ENCODE measurements at places on chromosomes 3 and 15.

DNA sequence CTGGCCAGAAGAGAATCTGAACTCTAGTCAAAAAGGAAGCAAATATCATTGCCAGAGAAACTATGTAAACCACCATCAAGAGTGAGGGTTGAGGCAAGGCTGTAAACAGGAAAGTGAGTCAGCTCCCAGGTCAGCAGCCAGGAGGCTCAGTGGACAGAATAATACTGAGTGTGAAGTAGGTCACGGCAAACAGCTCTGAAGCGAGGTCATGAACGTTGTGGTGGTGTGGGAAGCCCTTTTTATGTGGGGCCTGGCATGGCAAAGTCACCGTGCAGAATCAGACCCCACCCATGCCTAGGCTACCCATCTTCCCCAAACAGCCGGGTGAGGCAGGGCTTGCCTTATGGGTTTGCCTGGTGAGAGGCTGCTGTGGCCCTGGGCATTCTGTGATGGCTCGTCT, 43.9 kb downstream of the THBS1 start:
- H3K27ac ChIP-seq: peak overlapping the region; percentile 70
- no peaks in the 10 kb centered on the region for H3K27me3 ChIP-seq
- DNase-seq: peak; percentile 90
- H3K36me3 ChIP-seq: no peaks in the 10 kb centered on the region
- H3K4me3 ChIP-seq: no peak overlapping the region
- H3K4me1 ChIP-seq: peaks cover 80% of the 10 kb centered on the region

GRCh38 chr15:75736256-75736655, 23.6 kb upstream of the CSPG4 start:
- DNase-seq: no peak
- no peaks in the 10 kb centered on the region for H3K27me3 ChIP-seq
- no peak overlapping the region for H3K27ac ChIP-seq
- H3K36me3 ChIP-seq: no peaks in the 10 kb centered on the region
- no peak overlapping the region for H3K4me3 ChIP-seq
- H3K4me1 ChIP-seq: peaks cover 13% of the 10 kb centered on the region

DNA sequence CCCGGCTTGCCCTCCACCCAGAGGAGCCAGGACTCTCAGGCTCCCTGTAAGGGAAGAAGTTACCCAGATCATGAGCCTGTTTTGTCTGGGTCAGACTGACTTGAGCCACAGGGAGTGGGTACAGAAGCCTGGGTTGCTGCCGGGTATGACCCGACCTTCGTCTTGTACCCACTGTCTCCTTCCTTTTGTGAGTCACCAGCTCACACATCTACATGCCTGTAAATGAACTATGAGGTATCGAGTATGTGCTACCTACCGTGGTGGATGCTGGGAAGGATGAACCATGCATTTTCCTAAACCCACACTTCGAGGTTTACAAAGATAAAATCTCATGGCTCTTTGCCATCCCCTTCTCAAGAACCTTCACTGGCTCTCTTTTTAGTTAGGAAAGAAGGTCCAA, 56.9 kb downstream of the CACNA1D start:
- no peaks in the 10 kb centered on the region for H3K4me1 ChIP-seq
- H3K27ac ChIP-seq: no peak overlapping the region
- H3K27me3 ChIP-seq: no peaks in the 10 kb centered on the region
- DNase-seq: no peak
- H3K36me3 ChIP-seq: no peaks in the 10 kb centered on the region
- no peak overlapping the region for H3K4me3 ChIP-seq

GRCh38 chr3:111598552-111598951, 3.4 kb upstream of the ZBED2 start:
- H3K27me3 ChIP-seq: no peaks in the 10 kb centered on the region
- no peak overlapping the region for H3K27ac ChIP-seq
- H3K4me3 ChIP-seq: no peak overlapping the region
- DNase-seq: no peak
- peaks cover 27% of the 10 kb centered on the region for H3K4me1 ChIP-seq

DNA sequence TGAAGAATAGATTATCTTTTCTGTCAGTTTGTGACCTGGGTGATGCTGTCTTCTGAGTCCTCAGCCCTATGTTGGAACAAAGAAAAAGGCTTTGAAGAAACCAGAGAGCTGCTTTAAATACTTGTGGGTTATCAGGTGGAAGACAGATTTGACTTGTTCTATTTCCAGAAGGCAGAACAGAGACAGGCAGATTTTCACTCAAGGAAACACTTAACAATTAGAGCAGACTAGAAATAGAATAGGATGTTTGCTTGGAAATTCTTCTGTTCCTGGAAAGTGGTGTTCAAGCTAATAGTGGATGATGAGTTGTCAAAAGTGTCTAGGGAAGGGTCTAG, 219.4 kb downstream of the UBE2E2 start:
- H3K36me3 ChIP-seq: no peaks in the 10 kb centered on the region
- H3K27me3 ChIP-seq: no peaks in the 10 kb centered on the region
- no peak overlapping the region for H3K4me3 ChIP-seq
- no peak overlapping the region for H3K27ac ChIP-seq
- no peak for DNase-seq

GRCh38 chr3:126119976-126120375, 36.1 kb upstream of the SLC41A3 start:
- H3K27me3 ChIP-seq: no peaks in the 10 kb centered on the region
- no peaks in the 10 kb centered on the region for H3K36me3 ChIP-seq
- H3K27ac ChIP-seq: no peak overlapping the region
- H3K4me1 ChIP-seq: no peaks in the 10 kb centered on the region

- no peak overlapping the region for H3K27ac ChIP-seq
- no peak overlapping the region for H3K4me3 ChIP-seq
- H3K36me3 ChIP-seq: no peaks in the 10 kb centered on the region
- no peaks in the 10 kb centered on the region for H3K27me3 ChIP-seq
Observed at GRCh38 chr3:36543276-36543997, 163.1 kb downstream of the STAC start.

GRCh38 chr3:177451301-177451750, 254.0 kb upstream of the TBL1XR1 start:
- no peak overlapping the region for H3K4me3 ChIP-seq
- no peaks in the 10 kb centered on the region for H3K27me3 ChIP-seq
- H3K36me3 ChIP-seq: no peaks in the 10 kb centered on the region
- H3K27ac ChIP-seq: no peak overlapping the region
- peaks cover 23% of the 10 kb centered on the region for H3K4me1 ChIP-seq

- no peaks in the 10 kb centered on the region for H3K4me1 ChIP-seq
- H3K27ac ChIP-seq: no peak overlapping the region
- H3K4me3 ChIP-seq: no peak overlapping the region
Observed at GRCh38 chr3:8825153-8825825, 55.9 kb upstream of the OXTR start.

DNA sequence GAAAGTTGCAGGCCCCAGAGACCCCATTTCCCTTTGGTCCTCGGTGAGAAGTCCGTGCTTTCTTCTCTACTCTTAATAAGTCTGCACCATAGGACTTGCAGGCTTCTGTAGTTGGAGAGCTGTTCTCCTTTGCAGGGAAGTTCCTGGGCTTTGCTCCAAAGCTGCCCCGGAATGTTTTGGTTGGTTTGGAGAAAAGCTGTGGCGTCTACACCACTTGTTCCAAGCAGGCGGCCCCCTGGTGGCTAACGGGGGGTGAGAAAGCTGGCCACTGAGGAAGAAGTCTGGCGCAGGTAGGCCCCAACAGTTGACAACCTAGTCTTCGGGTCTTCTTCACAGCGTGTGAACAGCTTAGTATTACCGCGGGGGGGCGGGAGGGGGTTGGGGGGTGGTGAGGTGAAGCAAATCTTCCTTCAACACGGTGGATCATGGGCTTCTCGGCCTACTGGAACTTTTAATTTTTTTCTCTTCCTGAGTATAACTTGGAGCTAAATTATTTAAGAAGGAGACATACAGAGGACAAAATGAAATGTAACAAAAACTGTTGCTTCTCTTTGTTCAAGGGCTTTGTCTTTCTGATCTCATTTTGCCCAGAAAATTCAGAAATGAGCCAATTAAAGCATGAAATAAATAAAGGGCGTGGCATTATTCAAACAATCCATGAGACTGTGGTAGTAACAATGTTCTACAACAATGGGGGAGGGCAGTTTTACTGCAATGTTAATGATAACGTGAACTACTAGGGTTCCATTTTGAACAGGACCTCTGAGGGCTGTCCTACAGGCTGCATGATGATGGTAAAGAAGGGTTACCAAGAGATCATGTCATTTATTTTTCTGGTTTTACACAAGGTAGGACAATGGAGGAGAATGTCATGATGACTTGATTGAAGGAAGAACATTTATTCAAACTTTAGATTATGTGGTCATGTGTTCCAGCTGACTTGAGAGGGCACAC, 2.2 kb upstream of the THRB start:
- H3K4me3 ChIP-seq: no peak overlapping the region
- no peak for DNase-seq
- no peaks in the 10 kb centered on the region for H3K27me3 ChIP-seq
- no peaks in the 10 kb centered on the region for H3K36me3 ChIP-seq
- H3K4me1 ChIP-seq: no peaks in the 10 kb centered on the region
- no peak overlapping the region for H3K27ac ChIP-seq

- no peak for DNase-seq
- no peak overlapping the region for H3K27ac ChIP-seq
- no peak overlapping the region for H3K4me3 ChIP-seq
- H3K27me3 ChIP-seq: no peaks in the 10 kb centered on the region
- H3K36me3 ChIP-seq: no peaks in the 10 kb centered on the region
- no peaks in the 10 kb centered on the region for H3K4me1 ChIP-seq
Observed at GRCh38 chr15:71180986-71181853, 65.9 kb downstream of the THSD4 start.

GRCh38 chr3:150756491-150757059, 6.4 kb downstream of the SIAH2 start:
- H3K27ac ChIP-seq: no peak overlapping the region
- no peak for DNase-seq
- no peaks in the 10 kb centered on the region for H3K27me3 ChIP-seq
- H3K36me3 ChIP-seq: no peaks in the 10 kb centered on the region

DNA sequence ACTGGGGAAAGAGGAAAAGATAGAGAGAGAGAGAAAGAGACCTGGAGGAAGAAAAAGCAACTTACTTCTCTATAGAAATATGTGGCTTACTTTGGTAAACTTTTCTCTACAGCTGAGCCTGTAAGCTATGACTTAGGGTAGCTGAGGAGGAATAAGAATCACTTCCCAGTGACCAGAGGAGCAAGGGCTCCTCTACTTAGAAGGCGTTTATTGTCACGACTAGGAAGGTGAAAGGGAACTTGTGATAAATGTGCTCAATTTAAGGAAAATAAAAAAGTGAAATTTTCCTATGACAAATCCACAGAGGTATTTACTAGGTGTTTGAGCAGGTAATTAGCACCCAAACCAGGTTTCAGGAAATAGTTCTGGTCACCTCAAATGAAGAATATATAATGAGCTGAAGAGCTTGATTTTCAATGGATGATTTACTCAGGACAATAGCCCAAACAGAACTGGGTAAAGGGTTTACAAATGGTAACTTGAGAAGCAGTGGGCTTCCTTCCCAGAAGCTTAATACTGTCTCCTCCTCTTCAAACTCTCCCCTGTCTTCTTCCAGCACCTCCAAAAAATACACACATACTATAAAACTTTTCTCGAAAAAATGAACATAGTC, 46.1 kb downstream of the SOX2 start:
- H3K4me3 ChIP-seq: no peak overlapping the region
- no peaks in the 10 kb centered on the region for H3K27me3 ChIP-seq
- DNase-seq: no peak
- no peak overlapping the region for H3K27ac ChIP-seq

DNA sequence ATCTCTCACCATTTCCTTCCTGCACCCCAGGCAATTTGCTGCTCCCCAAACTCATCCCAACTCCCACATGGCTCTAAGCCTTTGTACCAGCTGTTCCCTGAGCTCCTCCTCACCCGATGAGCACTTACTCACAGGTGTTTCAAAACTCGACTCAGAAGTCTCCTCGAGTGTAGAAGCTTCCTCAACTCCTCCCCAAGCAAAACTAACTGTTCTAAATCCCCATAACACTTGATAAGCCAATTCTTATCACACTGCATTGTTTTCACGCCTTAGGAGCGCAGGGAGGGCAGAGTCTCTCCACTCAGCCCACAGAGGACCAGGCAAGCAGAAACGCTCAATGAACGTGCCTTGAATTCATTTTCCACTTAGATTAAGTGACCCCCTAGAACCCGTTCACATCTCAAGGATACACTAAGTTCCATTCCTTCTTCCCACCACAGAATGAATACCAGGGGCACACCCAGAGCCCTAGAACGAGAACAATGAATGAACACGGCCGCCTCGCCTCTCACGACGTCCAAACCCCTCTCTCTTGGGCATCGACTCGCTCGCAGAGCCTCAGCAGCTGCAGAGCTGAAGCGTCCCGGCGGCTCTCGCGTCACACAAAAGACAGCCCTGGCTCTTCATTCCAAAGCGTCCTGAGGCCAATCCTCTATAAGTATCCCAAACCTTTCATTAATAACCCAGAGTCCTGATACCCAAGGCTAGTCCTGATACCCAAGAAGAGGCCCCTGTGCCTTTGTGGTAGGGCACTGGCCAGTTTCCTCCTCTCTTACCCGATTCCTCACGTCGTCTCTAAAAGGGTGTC, 1.1 kb downstream of the RAF1 start:
- peaks cover 54% of the 10 kb centered on the region for H3K4me1 ChIP-seq
- H3K4me3 ChIP-seq: peak overlapping the region; percentile 93
- H3K36me3 ChIP-seq: no peaks in the 10 kb centered on the region

GRCh38 chr3:160003520-160004128, 15.0 kb downstream of the IL12A start:
- no peak overlapping the region for H3K4me3 ChIP-seq
- no peaks in the 10 kb centered on the region for H3K36me3 ChIP-seq
- DNase-seq: no peak
- no peaks in the 10 kb centered on the region for H3K4me1 ChIP-seq
- no peak overlapping the region for H3K27ac ChIP-seq

DNA sequence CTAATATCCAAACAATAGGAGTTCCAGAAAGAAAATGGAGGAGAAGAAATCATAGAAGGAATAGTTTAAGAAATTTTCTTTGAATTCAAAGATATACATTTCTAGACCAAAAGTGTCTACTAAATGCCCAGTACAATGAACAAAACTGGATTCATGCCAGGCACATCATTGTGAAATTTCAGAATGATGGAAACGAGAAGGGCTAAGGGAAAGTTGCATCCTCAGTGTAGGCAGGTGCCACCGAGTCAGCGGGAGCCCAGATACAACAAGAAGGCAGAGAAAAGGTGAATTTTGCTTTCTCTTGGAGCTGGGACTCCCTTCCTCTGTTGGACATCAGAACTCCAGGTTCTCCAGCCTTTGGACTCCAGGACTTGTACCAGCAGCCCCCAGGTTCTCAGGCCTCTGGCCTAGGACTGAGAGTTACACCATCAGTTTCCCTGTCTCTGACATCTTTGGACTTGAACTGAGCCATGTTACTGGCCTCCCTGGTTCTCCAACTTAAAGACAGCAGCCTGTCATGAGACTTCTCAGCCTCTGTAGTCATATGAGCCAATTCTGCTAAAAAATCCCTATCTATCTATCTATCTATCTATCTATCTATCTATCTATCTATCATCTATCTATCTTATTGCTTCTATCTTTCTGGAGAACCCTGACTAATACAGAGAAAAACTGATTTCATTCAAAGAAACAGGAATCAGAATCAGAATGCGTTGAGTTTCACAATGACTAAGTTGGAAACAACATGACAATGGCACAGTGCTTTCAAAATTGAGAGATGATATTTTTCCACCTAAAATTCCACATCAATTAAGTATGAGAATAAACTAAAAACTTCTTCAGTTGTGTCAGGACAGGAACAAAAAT, 207.7 kb downstream of the FAM43A start:
- H3K27ac ChIP-seq: no peak overlapping the region
- no peak for DNase-seq
- H3K36me3 ChIP-seq: no peaks in the 10 kb centered on the region
- H3K4me1 ChIP-seq: no peaks in the 10 kb centered on the region
- no peaks in the 10 kb centered on the region for H3K27me3 ChIP-seq
- no peak overlapping the region for H3K4me3 ChIP-seq

GRCh38 chr3:157776861-157777260, 273.6 kb upstream of the VEPH1 start:
- H3K36me3 ChIP-seq: no peaks in the 10 kb centered on the region
- no peak overlapping the region for H3K27ac ChIP-seq
- no peaks in the 10 kb centered on the region for H3K27me3 ChIP-seq
- no peak overlapping the region for H3K4me3 ChIP-seq
- H3K4me1 ChIP-seq: no peaks in the 10 kb centered on the region
